ENCODE measurements at places on chromosomes 5 and 9. TPM values are rescaled to one million over a fixed set of nuclear protein-coding genes. Genes with fewer than 3 reads are reported as not detected.

The GOLM1 gene
- polyA plus RNA-seq, result 54.3 TPM

The RELL2 gene
- polyA plus RNA-seq, result 0.19 TPM

The PLCXD3 gene
- 0.11 TPM for polyA plus RNA-seq

The LHX6 gene
- polyA plus RNA-seq, result 4.7 TPM

The PCDHGA1 gene
- polyA plus RNA-seq, result 0.59 TPM

The PPP3R2 gene
- polyA plus RNA-seq, result not detected

The EIF4E1B gene
- not detected for polyA plus RNA-seq

The OR1B1 gene
- not detected for polyA plus RNA-seq

The NPDC1 gene
- polyA plus RNA-seq, result 29.2 TPM

The IL13 gene
- not detected for polyA plus RNA-seq

The CLIC3 gene
- 2.5 TPM for polyA plus RNA-seq

The NUTM2F gene
- polyA plus RNA-seq, result not detected

The MRRF gene
- polyA plus RNA-seq, result 25.8 TPM

The OBP2B gene
- polyA plus RNA-seq, result not detected

The GGTA1 gene
- 10.1 TPM for polyA plus RNA-seq

The LHFPL2 gene
- polyA plus RNA-seq, result 58.6 TPM

The C9orf50 gene
- polyA plus RNA-seq, result 0.17 TPM

The SNCAIP gene
- polyA plus RNA-seq, result 12.6 TPM

The NEUROG1 gene
- polyA plus RNA-seq, result not detected

The C5orf58 gene
- not detected for polyA plus RNA-seq

The IER5L gene
- polyA plus RNA-seq, result 7.0 TPM

The TMEM174 gene
- polyA plus RNA-seq, result not detected

The WHRN gene
- 1.9 TPM for polyA plus RNA-seq

The OSTF1 gene
- polyA plus RNA-seq, result 18.4 TPM

The NPR3 gene
- 12.1 TPM for polyA plus RNA-seq

The TRPM6 gene
- polyA plus RNA-seq, result 0.08 TPM

The NIM1K gene
- polyA plus RNA-seq, result 0.25 TPM

The PCDHB6 gene
- polyA plus RNA-seq, result 1.3 TPM

The PCDHGC5 gene
- 1.4 TPM for polyA plus RNA-seq

The CER1 gene
- not detected for polyA plus RNA-seq

The ENTPD2 gene
- 7.5 TPM for polyA plus RNA-seq

The LECT2 gene
- polyA plus RNA-seq, result 0.90 TPM

The SLCO4C1 gene
- polyA plus RNA-seq, result 2.4 TPM

The RLN1 gene
- polyA plus RNA-seq, result 0.28 TPM

The NUTM2G gene
- 0.95 TPM for polyA plus RNA-seq

The NME5 gene
- polyA plus RNA-seq, result 0.99 TPM

The ARHGEF37 gene
- 5.2 TPM for polyA plus RNA-seq

Data from muscle of back (tissue), 13 donors.